Stimulated activated CD8-positive, alpha-beta memory T cell treated with anti-CD3 and anti-CD28 coated beads, Interleukin-4, amount 100 ng/mL, for 24 hours (primary cell): ENCODE measurements at places on chromosomes 11 and 22.
A peak's percentile ranks its signal among the peaks of the same experiment; 100 is the strongest.

DNA sequence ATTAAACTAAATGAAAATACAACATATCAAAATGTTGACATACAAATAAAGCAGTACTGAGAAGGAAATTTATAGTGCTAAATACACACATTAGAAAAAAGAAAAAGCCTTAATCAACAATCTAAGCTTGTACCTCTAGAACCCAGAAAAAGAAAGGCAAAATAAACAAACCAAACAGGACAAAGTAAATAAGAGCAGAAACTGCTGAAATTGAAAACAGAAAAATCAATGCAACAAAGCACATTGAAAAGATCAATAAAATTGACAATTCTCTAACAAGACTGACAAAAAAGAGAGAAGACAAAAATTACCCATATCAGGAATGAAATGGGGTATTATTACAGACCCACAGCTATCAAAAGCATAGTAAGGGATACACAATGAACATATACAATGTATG lies 21.0 kb downstream of the DCUN1D5 start:
- no peak for DNase-seq

DNA sequence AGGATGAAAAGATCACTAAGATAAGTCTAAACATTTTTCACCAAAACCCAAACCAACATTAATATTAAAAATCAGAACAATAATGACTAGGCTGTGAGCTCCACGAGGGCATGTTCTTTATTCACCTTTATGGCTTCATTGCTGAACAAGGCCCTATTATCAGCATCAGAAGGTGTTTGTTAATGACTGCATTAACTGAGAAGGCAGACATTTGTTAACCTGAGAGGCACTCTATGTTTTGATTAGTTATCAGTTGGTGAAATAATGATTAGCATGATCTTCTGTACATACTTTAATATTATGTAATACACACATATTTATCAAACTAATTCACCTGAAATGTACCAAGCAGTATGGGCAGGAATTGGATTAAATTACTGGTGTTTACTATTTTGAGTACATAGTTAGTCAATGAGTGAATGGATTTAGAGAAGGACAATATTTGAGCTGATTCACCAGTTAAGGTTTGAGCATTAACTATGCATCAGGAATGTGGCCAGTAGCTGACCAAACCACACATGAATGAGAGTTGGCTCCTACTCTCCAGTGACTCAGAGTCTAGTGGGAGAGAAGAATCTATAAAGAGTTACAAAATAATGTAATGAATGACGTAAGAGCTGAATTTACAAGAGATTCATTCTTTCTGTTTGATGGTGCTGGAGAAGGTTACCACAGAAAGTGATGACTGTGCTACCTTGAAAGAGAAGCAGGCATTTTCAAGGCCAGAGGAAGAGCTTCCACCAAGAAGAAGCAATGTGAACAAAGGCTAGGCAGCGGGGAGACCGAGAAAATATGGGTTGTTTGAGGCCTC lies 6.7 kb downstream of the IL18 start:
- no peak for DNase-seq

- peak; percentile 63 for DNase-seq
These were observed at the start of gene TMEM25 for GRCh38 chr11:118530683-118531596. TMEM25 (plus strand) TSS chr11:118531192; CDS start chr11:118531802, 610 bp downstream.

DNA sequence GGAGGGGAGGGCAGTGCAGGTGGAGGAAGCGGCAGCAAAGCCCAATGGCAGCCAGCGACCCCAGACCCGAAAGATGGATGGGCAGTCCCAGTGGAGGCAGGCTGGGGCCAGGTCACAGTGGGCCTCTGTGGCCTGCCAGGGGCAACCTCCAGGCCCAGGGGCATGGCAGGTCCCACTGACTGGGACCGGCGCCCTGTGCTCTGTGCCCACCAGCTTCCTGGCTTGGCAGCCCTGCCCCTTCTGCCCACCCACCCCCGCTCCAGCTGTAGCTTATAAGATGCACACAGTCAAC lies 4.3 kb upstream of the KCNK7 start:
- DNase-seq = no peak

DNA sequence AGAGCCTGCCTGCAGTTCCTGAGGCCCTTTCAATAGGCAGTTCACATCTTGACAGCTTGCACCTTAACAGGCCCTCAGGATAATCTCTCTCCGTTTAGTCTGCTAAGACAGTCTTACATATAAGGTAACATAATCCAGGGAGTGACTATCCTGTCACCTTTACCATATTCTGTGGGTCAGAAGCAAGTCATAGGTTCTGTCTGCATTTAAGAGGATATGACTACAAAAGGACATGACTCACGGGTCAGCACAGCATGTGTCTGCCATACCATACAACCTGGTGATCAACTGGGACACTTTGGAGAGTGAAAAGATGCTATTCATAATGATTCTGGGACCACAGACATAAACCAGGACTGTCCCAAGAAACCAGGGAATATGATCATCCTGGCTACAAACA lies 611.1 kb downstream of the SOX6 start:
- DNase-seq = no peak

GRCh38 chr11:46513934-46514342 lies 79.9 kb downstream of the AMBRA1 start:
- no peak for DNase-seq

DNA sequence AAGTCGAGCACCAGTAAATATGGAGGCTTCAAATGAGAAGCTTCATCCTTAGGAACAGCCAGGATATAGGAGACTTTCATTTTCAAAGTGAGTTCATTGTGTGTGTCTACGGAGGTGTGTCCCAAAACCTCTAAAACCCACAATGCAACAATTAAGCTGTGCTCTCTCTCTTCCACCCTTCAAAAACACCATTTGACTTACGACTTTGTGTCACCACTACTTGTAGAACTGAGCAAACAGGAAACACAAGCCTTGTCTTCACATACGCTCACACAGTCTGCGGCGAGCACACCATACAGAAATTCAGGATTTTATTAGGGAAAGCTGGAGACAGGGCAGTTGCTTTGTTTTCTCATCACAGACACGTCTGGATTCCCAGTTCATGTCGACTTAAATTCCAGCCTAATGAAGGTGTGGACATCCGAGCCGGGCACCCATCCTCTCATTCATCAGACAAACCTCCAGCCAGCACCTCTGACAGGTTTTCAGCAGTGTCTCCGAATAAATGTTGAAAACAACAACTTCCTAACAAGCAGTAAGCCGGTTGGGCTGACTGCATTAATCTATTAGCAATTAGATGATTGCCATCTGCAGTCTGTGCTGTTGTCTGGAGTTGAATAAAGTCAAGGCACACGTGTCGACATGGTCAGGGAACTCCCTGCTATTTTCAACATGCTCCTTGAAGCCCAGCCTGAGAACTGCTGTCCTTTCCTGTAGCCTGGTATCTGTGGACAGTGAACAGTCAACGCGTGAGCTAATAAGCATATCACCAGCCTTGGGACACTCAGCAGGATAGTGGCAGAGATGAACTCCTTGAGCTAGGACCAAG lies 1411.1 kb downstream of the BRD1 start:
- no peak for DNase-seq

DNA sequence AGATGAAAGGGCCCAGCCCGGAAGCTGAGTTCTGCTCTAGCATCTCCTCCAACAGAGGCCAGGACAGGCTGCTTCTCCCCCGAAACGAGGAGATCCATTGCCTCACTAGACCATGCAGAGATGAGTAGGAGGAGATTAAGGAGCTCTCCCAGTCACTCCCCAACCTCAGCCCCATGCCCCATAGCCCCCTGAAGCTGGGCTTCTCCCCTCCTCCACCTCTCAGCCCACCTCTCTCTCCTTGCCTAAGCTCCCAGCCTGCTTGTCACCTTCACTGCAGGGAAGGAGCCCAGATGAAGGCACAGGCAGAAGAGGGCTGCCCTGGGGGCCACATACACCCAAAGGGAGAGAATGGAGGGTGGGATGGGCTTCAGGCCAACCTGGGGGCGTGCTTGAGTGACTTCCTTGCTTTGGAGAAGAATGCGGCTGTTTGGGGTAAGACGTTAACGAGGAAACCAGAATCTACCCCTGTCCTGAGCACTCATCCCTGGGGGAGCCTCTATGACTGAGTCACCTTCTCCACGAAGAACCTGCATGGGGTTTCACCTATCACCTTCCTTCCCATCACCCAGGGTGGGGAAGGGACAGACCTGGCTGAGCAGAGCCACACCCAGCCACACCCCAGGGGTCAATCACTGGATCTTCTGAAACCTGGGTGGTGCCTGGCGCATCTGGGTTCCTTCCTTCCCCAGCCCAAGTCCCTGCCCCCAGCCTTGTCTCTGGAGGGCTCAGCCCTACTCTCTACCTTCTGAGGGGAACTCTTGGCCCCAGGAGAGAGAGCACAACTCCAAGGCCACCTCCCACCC lies 11.6 kb upstream of the GNAZ start:
- no peak for DNase-seq

DNA sequence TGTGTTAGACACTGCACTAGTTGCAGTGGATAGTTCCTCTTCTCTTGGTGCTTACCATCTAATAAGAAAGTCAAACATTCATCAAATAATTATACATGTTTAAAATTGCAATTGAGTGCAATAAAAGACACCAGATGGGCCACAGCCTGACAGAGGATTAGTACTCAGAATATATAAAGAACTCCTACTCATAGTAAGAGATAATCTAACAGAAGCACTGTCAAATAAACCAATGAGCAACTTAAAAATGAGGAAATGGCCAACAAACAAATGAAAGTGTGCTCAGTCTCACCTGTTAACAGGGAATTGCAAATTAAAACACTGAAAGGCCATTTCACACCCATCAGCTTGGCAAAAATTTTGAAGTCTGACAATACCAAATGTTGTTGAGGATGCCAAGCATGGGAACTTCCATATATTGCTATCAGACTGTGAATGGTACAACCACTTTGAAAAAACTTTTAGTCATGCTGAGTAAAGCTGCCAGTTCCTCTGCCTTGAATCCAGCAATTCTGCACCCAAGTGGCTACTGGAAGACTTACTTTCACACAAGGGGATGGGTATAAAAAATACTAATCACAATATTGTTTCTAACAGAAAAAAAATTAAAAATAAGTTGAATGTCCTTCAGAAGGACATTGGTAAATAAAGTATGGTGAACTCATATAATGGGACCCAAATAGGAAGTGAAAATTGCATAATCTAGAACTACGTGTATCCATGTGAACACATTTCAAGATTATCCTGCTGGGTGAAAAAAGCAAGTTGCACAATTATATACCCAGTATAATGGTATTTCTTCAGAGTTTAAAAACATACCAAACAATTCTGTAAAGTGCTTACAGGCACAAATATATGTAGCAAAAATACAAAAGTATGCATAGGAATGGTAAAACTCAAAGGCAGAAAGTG lies 41.4 kb upstream of the CREB3L1 start:
- DNase-seq = no peak

- no peak for DNase-seq
These were observed 213.6 kb upstream of the B3GAT1 start for GRCh38 chr11:134625631-134626030.

GRCh38 chr11:88655196-88655595 lies 317.7 kb upstream of the CTSC start:
- DNase-seq = no peak

- no peak for DNase-seq
These were observed 57.9 kb downstream of the UVRAG start for GRCh38 chr11:75872887-75873416.

DNA sequence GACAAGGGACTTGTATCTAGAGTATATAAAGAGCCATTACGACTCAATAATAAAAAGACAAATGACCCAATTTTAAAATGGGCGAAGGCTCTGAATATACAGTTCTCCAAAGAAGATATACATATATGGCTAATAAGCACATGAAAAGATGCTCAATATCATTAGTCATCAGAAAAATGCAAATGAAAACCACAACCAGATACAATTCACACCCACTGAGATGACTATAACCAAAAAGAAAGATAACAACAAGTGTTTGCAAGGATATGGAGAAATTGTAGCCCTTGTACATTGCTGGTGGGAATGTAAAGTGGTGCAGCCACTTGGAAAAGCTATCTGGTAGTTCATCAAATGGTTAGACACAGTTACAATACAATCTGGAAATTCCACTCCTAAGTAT lies 96.3 kb downstream of the TRIM29 start:
- no peak for DNase-seq

- peak; percentile 79 for DNase-seq
These were observed at the start of gene MAJIN for GRCh38 chr11:64971421-64972233. MAJIN (minus strand) TSS chr11:64972108; CDS start chr11:64959405, 12,703 bp downstream.

DNA sequence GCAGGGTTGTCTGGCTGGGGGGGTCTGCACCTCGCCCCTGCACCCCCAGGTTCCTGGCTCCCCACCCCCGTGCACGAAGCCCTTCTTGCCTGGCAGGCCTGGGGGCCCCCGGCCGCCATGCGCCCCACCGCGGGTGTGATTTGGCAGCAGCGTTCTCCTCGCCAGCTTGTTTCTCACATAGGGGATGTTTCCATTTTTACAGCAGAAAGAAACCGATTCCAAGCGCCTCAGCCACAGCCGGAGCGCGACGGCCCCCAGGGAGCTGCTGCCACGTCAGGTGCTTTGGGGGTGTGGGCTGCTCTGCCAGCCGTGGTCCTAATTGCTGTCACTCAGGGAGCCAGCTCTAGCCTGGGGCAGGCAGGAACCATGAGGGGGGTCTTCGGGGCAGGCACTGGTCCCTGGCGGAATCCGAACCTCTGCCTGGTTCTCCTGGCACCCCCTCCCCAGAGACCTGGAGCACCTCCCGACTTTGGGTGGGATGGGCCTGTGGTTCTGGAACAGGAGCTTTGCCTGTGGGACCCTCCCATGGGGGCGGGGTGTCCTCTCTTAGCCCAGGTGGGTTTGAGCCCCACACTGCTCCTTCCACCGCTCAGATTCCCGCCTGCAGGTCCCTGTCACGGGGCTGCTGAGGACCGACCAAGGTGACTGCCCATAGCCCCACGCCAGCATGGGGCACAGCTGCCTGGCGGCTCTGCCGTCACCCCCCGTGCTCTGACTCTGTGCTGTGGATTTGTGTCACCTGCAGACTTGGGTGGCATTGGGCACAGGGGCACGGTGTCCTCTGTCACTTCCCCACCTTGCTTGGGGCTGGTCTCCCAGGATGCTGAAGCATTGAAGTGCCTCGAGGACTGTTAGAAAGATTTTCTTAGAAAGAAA lies 54.0 kb downstream of the RTN4R start:
- no peak for DNase-seq

- DNase-seq = no peak
These were observed 44.5 kb downstream of the WEE1 start for GRCh38 chr11:9617940-9618339.

DNA sequence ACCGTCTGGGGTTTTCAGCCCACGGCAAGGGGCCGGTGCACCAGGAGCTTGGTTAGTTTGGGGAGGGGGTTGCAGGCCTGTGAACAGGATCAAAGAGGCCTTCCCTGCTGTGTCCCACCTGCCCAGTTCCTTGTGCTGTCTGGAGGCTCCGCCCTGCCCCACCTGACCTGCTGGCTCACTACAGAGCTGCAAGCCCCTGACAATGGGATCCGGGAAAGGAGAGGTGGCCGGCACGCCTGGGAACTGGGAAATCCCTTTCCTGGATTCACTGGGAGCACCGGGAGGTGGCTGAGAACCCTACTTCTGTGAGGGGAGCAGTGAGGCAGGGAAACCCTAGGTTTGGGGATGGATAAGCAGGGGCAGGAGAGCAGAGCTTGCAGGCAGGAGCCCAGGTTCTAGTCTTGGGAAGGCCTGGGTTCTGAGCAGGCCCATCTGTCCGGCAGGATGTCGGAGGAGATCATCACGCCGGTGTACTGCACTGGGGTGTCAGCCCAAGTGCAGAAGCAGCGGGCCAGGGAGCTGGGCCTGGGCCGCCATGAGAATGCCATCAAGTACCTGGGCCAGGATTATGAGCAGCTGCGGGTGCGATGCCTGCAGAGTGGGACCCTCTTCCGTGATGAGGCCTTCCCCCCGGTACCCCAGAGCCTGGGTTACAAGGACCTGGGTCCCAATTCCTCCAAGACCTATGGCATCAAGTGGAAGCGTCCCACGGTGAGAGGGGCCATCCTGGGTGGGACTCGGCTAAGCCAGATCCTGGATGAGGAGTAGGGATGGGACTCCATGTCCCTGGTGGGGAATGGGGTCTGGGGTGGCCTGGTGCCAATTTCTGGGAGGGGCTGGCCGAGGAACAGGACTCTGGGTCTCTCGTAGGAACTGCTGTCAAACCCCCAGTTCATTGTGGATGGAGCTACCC lies 786 bp downstream of the CAPN1 start:
- no peak for DNase-seq
